ENCODE measurements at places on chromosomes 3 and 15. TPM values are rescaled to one million over a fixed set of nuclear protein-coding genes. Genes with fewer than 3 reads are reported as not detected.

The LRRC3B gene
- total RNA-seq = 6.1 TPM

DNA sequence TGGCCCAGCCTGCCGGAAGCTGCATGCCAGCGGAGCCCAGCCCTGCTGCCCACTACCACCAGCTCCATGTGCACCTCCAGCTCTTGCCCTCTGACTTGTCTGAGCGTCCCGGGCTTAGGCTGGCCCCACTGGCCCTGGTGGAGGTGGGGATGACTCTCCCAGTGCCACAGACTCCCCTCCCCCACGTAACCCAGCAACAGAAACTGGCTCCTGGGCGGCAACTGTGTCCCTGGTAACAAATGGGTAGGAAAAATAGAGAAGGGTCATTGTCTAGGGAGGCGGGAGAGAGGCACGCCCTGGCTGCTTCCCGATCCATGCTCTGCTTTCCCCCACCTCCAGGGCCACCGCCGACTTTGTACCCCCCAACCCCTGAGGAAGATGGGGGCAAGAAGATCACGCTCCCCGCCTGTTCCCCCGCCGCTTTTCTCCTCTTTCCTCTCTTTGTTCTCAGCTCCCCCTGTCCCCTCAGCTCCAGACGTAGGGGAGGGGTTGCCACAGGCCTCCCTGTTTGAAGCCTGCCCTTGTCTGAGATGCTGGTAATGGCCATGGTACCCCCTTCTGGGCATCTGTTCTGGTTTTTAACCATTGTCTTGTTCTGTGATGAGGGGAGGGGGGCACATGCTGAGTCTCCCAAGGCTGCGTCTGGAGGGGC, 10.8 kb upstream of the SEMA3B start:
- no peak for DNase-seq
- peaks cover 20% of the 10 kb centered on the region for H3K4me1 ChIP-seq
- H3K27me3 ChIP-seq = no peaks in the 10 kb centered on the region
- H3K4me3 ChIP-seq = no peak overlapping the region
- no peaks in the 10 kb centered on the region for H3K36me3 ChIP-seq
- H3K27ac ChIP-seq = peak overlapping the region; percentile 99

The FBXO40 gene
- 0.68 TPM for total RNA-seq

The FILIP1L gene
- total RNA-seq = 20.1 TPM

- H3K4me1 ChIP-seq = no peaks in the 10 kb centered on the region
- no peak overlapping the region for H3K4me3 ChIP-seq
- no peak for DNase-seq
- H3K27ac ChIP-seq = no peak overlapping the region
Measured at GRCh38 chr15:101604124-101604874, 47.9 kb downstream of the TM2D3 start.

The ZNF860 gene
- total RNA-seq = 4.0 TPM

GRCh38 chr15:23565395-23566070, at the start of gene MKRN3:
Gene MKRN3 (plus strand): TSS chr15:23565674. CDS start chr15:23565783, 109 bp downstream.
- H3K27ac ChIP-seq = peak within 1 kb of the TSS; percentile 69
- H3K36me3 ChIP-seq = no peaks in the 10 kb centered on the region
- no peaks in the 10 kb centered on the region for H3K4me1 ChIP-seq
- peak within 1 kb of the TSS; percentile 62 for H3K4me3 ChIP-seq
- DNase-seq = peak; percentile 71

- DNase-seq = no peak
- H3K36me3 ChIP-seq = no peaks in the 10 kb centered on the region
- no peak overlapping the region for H3K27ac ChIP-seq
- H3K4me1 ChIP-seq = no peaks in the 10 kb centered on the region
Measured at GRCh38 chr15:57321973-57322601, 54.2 kb upstream of the CGNL1 start.

- H3K4me3 ChIP-seq = no peak overlapping the region
- H3K4me1 ChIP-seq = no peaks in the 10 kb centered on the region
- H3K27me3 ChIP-seq = no peaks in the 10 kb centered on the region
- no peak for DNase-seq
- no peak overlapping the region for H3K27ac ChIP-seq
Measured at GRCh38 chr3:177405191-177405672, 207.9 kb upstream of the TBL1XR1 start.

- H3K4me3 ChIP-seq = no peak overlapping the region
- no peaks in the 10 kb centered on the region for H3K27me3 ChIP-seq
- no peak for DNase-seq
Measured at GRCh38 chr15:39512643-39513042, 68.2 kb upstream of the THBS1 start.

GRCh38 chr3:13002398-13003124, 70.7 kb downstream of the IQSEC1 start:
- H3K4me3 ChIP-seq = no peak overlapping the region
- DNase-seq = no peak
- no peaks in the 10 kb centered on the region for H3K27me3 ChIP-seq
- no peaks in the 10 kb centered on the region for H3K36me3 ChIP-seq
